ENCODE measurements at places on chromosomes 3 and 15.

GRCh38 chr15:85011160-85011571 is 29.5 kb downstream of the PDE8A start:
- no peak for DNase-seq

DNA sequence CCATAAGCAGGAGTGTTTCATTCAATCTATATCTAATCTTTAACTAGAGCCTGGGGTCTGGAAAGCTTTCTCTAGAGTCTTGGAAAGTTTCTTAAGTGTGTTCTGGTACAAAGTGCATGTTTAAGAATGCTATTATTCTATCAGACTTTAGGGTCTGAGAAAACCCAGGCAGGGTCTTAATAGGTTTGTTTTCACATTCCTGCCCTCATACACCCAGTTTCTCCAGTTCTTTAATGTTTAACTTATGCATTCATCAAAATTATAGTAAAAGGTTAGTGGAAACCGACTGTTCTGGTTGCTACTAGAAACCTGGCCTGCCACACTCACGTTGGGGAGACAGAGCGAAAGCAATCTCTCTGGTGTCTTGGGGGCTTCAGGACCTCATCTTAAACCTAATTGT is 102.9 kb upstream of the WDR72 start:
- DNase-seq, result no peak

GRCh38 chr3:115644391-115644790 is 21.1 kb downstream of the GAP43 start:
- DNase-seq, result no peak

- DNase-seq, result peak; percentile 50
Measured at GRCh38 chr15:58988006-58988785, 733 bp downstream of the RNF111 start.

- no peak for DNase-seq
Measured at GRCh38 chr3:18681818-18682345, 256.7 kb upstream of the SATB1 start.

DNA sequence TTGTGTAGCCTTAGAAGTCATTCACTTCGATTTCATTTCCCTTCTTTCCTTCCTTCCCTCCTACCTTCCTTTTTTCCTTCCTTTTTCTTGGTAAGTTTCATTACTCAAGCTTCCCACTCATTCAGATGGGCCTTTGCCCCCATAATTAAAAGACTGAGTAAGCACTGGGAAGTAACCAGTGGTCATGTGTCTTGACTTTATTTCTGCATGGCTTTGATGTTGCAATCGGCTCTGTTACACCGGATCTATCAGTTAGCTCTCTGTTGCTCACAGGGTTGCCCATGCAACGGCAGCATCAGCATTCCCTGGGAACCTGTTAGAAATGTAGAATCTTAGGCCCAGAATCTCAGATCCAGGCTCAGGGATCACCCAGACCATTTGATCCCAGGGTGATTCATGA is 25.6 kb upstream of the LARS2 start:
- DNase-seq, result no peak

GRCh38 chr3:27840807-27841594 is 118.9 kb upstream of the EOMES start:
- DNase-seq, result no peak

- no peak for DNase-seq
Measured at GRCh38 chr15:99911816-99912215, 178.6 kb upstream of the LYSMD4 start.

DNA sequence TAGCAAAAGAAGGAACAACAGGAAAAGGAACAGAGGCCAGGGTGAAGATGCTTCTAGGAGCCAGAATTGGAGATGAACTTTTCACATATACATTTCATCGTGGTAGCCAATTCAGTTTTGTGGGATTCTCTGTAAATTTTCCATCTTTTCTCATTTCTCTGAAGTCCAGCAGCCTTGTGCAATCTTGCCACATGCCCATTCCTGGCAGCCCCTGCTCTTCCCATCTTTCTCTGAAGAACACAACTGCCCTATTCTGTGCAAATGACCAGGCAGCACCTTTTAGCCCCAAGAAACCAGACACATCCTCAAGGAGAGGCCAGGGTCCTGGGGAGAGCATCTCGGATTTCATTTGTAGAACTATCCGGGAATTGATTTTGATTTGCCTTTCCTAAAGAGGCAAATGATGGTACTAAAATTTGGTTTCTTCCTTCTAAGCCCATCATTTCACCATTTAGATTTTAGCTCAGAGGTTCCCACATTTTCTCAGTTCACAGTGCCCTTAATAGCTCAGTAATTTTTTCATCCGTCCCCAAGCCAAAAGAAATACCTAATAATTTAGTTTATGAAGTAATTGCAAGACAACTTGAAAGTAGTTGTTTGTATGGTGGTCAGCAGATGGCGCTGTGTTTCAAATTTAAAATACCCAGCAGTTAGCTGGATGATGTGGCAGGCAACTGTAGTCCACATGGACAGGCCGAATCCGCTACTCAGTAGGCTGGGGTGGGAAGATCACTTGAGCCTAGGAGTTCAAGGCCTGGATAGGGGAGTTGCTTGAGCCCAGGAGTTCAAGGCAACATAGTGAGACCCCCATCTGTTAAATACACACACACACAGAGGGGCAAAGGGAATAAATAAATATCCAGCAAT is 61.3 kb upstream of the ACKR4 start:
- DNase-seq, result peak; percentile 56

GRCh38 chr3:89239774-89240173 is 132.4 kb downstream of the EPHA3 start:
- no peak for DNase-seq

- DNase-seq, result peak; percentile 16
Measured at GRCh38 chr15:77276096-77276495, 143.8 kb downstream of the PEAK1 start.

- no peak for DNase-seq
Measured at GRCh38 chr3:61340931-61341461, 89.7 kb upstream of the FHIT start.

- DNase-seq, result peak; percentile 6
Measured at GRCh38 chr3:108970561-108970960, 16.9 kb upstream of the GUCA1C start.

- no peak for DNase-seq
Measured at GRCh38 chr3:160005004-160005403, 16.4 kb downstream of the IL12A start.

DNA sequence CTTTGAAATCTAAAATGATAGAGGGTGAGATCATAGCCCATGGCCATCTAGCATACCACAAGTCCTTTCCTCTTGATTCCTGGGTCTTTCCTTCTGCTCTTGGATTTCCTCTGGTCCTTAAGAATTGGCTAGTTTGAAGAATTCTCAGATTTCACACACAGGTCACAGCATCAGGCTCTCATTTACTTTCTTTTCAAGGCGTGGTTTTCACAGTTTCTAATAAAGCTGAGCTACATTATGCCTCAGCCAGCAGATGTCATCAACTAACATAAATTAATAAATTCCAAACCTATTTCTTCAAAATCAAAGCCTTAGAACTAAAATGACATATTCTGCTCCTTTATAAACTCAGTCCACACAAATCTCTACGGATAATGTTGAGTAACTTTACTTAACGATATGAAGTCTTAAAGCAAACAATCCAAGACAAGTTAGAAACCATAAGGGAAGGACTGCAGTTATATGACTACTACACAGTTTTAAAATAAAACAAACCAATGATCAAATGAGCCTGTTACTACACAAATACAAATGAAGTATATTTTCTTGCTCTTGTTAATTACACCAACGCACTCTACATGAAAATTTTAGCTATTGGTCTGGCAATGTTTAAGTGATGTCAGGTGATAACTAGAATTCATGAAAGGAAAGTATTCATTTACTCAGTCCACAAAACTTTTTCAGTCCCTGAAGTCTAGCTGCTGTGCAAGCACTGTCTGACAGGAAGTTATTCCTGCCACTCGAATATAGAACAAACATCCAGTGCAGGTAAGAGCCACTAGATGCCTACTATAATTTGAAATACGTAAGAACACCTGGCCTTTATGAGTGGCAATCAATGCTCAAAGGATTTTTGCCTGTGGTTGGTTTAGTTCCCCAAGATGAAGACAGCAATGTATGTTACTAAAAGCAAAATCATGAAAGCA is 9.2 kb downstream of the CCDC14 start:
- no peak for DNase-seq

- DNase-seq, result no peak
Measured at GRCh38 chr3:48565186-48565585, 1.6 kb upstream of the UCN2 start.

DNA sequence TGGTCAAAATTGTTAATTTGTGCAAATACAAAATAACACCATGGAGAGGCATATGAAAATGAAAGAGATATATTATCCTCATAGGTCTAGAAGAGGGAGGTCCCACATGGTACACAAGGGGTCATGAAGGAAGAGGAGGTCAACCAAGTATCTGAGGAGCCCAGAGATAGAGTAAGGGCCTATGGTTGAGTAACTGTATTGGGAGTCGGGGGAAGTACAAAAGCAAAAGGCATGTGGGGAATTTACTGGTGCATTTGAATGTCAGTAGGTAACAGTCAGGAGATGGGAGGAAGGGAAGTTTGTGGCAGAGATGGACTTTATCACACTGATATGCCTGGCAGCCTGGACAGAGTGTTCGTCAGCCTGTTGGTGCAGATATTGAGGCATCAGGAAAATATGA is 1113.7 kb downstream of the OTOL1 start:
- DNase-seq, result no peak

DNA sequence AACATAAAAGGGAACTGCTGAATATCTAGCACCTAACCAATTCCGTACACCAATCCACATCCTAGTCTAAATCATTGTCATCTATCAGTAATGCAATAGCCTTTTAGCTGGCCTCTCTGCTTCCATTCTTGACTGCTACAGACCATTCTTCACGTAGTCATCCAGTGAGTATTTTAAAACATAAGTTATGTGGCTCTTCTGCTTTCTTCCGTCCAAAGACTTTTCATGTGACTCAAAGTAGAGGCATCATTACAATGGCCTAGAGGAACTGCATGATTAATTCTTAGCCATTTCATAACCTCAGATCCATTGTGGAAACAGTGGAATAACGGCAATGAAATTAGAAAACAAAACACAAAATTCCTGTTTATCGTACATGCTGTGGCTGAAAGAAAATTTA is 88.9 kb upstream of the CBLB start:
- DNase-seq, result no peak

DNA sequence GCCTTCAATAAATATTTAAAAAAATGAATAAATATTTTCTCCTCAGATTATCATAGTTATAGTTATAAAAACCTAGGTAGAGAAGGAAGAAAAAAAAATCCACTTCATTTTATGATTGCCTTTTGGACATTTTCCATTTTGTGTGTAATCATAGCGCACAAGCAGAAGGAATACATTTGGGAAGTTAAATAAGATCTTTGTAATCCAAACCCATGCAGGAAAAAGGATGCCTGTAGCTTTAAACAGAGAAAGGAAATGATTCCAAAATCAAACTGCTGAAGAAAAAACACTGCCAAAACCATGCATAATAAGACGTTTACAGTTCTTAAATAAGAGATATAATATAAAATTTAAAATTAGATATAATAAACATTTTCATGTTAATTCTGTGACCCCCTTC is 7.4 kb upstream of the CCDC54 start:
- no peak for DNase-seq

- no peak for DNase-seq
Measured at GRCh38 chr15:48536681-48537091, 108.8 kb downstream of the FBN1 start.

- DNase-seq, result no peak
Measured at GRCh38 chr3:128036119-128036518, 16.1 kb upstream of the SEC61A1 start.

- no peak for DNase-seq
Measured at GRCh38 chr3:13073326-13074005, at the start of gene IQSEC1. TSS of gene IQSEC1 (minus strand) at chr3:13073429. CDS start at chr3:13073014, 415 bp downstream.

DNA sequence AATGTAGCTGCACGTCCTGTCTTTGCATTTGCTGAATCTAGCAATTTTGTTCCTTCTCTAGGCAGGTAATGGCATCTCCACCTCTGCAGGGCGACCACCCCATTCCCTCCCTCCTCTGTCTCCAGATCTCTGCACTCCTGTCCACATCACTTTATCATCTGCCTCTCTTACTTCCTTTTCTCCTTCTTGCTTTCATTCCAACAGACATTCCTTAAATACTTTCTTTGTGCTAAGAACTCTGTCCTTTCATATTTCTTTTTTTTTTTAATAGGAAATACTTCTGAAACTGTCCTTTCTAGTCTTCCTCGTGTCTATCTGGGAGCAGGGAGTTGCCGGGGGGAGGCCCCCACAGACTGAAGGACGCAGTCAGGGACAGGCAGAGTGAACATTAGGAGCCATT is 7.2 kb downstream of the ITIH3 start:
- DNase-seq, result no peak

- no peak for DNase-seq
Measured at GRCh38 chr3:120324190-120324589, 25.0 kb downstream of the LRRC58 start.

DNA sequence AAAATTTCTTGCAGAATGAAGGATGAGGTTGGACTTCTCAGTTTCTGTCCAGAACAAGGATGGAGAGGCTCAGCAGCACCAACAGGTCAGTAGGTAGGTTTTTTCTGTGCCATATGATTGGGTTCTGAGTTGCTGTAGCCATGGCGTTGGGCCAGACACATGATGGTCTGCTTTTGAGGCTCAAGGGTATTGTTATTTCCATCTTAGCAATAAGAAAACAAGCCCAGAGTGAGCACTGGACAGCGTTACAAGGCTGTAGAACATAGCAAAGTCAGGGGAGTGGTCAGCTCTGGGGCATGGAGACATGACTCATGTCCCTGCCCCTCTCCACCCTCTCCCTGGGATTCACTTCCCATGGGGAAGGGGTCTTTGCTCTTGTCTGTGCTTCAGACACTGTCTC is 137.6 kb upstream of the TOPAZ1 start:
- DNase-seq, result no peak

GRCh38 chr3:55735976-55736375 is 248.9 kb upstream of the WNT5A start:
- DNase-seq, result no peak

DNA sequence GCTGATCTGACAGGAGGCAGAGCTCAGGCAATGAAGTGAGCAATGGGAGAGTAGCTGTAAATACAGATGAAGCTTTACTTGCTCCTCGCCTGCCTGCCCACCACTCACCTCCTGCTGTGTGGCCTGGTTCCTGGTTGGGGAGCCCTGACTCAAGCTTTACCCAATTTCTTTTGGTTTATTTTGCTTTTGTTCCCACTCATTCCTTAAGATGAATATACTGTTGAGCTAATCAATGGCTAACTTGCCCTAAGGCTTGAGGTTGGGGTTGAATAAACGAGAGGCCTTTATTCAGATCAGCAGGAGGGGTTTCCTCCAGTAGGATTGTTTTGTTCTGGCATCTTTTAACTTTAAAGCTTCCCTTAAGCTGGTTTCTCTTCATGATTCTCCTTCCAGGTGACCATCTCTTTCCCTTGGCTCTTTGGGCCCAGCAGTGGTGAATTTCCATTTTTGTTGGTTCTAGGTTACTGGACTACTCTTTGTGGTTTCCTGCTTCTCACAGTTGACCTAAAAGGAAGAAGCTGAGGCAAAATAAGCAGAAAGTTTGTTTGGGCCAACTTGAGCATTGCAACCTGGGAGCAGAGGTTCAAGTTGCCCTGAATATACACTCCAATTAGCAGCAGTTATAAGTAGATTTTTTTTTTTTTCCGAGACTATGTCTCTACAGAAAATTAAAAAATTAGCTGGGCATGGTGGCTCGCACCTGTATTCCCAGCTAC is 44.4 kb downstream of the STARD9 start:
- no peak for DNase-seq

- no peak for DNase-seq
Measured at GRCh38 chr15:51097553-51098330, 3.0 kb upstream of the TNFAIP8L3 start.

All from DND-41 (cell line).